Activated CD8-positive, alpha-beta memory T cell treated with anti-CD3 and anti-CD28 coated beads, Interleukin-2, amount 50 U/mL, for 4 hours (primary cell): ENCODE measurements at places on chromosomes 16 and 17.

- DNase-seq, result no peak
Observed at GRCh38 chr16:68798398-68798797, 44.9 kb upstream of the TANGO6 start.

DNA sequence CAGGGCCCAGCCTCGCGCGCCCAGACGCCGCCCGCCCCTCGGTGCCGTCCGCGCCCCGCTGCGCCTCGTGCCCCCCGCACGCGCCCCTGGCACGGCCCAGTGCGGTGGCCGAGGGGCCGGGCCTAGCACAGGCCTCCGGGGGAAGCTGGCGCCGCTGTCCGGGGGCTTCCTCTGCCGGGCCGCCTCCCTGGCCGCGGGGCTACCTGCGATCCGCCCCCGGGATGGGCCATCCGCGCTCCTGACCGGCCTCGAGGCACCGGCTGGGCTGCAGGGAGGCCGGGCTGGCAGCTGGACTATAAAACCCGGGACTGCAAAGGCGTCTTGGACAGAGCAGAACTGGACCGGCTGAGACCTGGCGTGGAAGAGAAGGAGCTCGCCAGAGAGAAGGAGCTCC is 783 bp downstream of the BHLHA9 start:
- DNase-seq, result no peak

GRCh38 chr17:29016345-29017210 is 10.7 kb upstream of the SEZ6 start:
- no peak for DNase-seq

DNA sequence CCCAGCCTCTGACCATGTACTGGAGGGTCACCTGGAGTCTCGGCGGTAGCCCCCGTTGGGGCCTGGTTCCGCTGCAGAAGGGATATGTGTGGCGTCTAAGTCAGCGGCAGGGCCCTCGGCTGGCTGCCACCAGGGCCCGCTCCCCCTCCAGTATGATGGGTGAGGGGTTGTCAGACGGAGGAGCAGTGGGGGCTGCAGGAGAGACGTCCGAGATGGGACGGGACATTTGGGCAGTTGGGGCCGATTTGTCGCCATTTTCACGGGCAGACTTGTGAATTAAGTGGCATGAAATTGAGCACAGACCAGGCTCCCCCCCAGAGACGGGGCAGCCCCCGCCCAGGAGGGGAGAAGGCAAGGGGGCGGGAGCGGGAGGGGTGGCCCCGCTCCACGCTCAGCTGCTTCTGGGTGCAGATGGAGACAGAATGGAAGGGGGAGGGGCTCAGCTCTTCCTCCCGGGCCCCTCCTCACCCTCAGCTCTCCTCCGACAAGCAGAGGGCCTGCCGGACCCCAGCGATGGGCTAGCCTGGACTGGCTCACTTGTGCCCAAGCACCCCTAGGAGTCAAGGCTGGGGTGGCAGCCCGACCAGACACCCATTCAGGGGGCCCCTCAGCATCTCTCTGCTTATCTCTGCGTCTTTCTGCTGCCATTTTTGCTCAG is 52.7 kb upstream of the LHX1 start:
- DNase-seq, result no peak

DNA sequence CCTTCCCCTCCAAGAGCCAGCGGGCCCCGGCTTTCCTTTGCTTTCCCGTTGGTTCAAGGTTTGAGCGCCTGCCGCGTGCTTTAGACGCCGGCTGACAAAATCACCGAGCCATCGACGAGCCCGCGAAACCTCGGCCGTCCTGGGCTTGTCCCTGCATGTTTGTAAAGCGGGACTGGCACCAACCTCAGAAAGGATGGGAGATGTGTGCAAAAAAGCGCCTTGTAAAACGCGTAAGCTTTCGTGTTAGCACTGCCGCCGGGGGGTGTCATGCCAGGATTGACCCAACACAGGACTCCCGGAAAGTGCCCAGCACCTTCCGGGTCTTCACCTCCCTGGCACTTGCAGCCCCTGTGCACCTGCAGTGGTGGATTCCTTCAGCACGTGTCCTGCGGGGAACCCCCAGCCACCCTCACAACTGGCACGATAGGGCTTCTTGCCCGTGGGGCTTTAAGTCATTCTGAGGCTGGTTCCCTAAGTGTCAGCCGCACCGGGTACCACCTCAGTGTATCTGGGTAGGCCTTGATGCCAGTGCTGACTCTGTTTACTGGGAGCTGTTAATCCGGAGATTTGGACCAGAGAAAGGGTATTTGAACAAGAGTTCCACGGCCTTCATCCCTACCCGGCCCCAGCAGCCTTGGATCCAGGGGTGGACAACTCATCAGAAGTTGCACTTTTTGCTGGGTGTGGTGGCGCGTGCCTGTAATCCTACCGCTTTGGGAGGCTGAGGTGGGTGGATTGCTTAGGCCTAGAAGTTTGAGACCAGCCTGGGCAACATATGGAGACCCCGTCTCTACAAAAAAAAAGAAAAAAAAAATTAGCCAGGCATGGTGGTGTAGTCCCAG is 817 bp downstream of the NDUFAF8 start:
- peak; percentile 56 for DNase-seq
